ENCODE measurements at places on chromosomes 6 and 20. TPM values are rescaled to one million over a fixed set of nuclear protein-coding genes. Genes with fewer than 3 reads are reported as not detected.

DNA sequence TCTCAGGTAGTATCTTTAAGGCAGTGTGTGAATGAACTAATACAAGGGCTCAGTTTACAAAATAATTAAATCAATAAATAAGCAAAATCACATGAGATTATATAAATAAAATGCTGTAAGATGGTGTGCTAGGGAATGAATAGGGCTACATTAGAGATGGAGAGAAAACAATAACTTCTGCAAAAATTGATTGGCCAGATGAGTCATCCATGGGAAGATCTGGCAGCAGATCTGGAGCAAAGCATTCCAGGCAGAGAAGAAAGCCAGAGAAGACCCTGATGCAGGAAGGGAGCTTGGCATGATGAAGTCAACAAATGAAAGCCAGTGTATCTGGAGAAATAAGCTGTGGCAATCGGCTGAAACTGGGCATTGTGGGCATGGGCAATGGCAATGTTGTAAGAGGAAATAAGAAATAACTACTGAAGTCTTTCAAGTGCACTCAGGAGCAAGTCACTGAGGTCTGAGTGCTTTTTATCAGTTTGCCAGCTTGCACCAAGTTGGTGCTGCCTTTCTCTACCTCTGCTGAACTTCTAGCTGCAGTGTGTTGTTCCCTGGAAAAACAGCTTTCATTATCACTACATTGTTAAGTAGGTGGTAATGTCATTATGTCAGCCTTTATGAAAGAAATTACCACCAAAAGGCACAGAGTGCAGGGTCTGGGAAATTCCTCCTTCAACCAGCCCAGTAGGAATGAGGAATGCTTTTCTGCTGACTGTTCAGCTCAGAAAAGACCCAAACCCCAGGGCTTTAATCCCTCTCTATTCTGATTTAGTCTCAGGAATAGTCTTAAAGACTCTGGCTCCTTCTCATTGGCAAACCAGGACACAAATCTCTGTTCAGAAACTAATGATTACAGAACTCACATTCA, 231.6 kb downstream of the HTR1B start:
- DNase-seq, result no peak

PHACTR1 gene
- not detected for total RNA-seq

DNA sequence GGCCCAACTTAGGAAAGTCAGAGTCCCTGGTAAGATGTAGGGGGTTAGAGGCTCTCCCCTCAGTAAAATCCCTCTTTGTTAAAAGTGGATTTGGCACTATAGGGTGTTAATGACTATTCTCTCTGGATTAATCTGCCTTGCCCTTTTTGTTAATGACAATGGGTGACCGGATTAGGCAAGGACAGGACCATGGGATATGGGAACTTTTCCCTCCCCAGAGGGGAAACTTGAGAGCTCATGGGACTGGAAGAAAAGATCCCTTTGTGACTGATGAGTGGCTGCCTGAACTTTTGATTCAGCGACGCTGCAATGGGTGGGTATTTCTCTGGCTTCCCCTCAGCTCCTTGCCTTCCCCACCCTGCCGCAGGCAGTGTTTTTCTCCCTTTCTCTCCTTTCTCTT, 12.2 kb upstream of the TAAR9 start:
- DNase-seq, result no peak

DNA sequence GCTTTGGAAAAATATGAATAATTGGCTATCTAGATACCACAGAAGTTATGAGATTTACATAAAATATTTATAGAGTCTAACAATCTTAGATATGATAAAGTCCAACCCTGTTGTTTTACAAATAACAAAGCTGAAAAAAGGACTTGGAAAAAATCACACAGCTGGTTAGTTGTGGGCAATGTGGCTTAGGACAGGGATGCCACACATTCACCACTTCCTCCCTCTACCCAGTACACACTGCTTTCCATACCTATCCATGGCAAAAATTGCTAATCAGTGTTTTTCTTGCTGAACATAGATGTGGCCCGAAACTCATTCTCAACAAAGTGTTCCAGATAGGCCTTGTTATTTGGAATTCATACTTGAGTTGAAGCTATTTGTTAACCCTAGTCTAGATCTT, 147.3 kb upstream of the BMP5 start:
- no peak for DNase-seq

DNA sequence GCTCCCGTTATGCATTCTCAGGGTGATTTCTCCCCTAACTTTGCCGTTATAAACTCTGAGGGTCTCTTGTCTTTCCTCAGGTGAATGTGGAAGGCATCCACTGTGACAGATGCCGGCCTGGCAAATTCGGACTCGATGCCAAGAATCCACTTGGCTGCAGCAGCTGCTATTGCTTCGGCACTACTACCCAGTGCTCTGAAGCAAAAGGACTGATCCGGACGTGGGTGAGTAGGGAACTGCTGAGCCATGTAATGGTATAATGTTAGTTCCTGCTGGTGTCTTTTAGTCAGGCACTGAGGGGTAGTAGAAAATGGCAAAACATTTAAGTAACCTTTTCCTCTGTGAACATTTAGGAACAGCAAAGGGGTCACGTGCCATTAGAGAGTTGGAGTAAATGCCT, 395.4 kb downstream of the ARHGAP18 start:
- DNase-seq, result no peak

OR2H1 gene
- not detected for total RNA-seq

SLC12A5 gene
- total RNA-seq, result 0.43 TPM

PGBD1 gene
- total RNA-seq, result 2.2 TPM

GRCh38 chr20:9166153-9166780, 97.4 kb downstream of the PLCB4 start:
- no peak for DNase-seq

DNA sequence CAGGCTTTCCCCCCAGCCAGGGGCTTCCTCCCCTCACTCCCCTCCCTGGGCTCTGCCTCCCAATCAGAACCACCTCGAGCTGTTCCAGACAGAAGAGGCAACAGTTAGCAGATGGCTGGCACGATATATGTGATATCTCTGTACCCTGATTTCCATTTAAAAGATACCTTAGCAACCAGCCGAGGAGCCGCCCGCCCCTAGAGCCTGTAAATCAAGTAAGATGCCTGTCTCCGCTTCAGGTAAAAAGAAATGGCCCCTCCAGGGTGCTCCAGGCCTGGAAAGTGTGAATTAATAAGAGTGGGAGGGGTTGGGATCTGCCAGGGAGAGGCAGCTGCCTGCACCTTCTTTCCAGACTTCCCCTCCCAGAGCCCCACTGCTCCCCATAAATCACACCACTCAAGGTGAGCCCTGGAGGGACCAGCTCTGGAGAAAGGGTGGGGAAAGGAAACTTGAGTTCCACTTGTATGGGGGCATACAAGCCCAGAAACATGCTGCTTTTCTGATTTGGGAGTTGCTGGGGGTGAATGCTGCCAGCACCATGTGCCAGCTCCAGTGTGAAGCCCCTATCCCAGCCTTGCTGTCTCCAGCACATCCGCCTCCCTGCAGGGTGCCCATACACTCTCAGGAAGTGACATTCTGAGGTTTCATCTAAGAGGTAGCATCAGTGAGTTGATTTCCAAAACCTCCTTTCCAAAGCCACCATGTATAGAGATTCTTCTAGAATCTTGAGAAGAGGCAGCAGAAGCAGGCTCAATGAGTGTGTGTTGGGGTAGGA, 148.0 kb downstream of the LRFN2 start:
- no peak for DNase-seq

DNA sequence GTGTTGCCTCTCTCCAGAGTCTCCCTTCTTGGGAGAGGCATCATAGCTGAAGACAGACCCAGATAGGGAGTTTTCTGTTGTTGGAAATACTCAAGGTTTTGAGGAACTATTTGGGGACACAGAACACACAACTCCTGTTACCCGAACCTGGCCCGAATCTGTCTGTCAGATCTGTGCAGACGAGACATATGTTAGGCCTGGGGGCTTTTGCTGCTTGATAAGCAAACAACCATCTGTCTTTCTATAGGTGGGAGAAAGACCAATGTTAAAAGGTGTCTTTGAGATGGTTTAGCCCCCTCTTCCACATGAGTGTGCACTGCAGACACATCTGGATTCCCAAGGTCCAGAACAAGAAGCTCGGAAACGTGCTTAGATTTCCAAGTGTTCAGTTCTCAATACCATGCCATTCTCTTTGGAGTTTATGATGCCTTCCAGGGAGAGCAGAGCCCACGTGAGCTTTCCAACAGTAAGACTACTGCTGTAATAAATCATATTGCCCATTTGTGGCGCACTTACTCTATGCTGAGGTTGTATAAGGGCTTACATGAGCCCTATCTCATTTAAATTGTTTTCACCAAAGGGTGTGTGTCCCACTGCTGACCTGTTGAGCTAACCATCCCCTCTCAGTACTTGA, 3.8 kb upstream of the STX16 start:
- no peak for DNase-seq

GRCh38 chr6:88709819-88710246, 253.6 kb downstream of the RNGTT start:
- no peak for DNase-seq

GRCh38 chr6:133456944-133457343, 215.8 kb downstream of the EYA4 start:
- DNase-seq, result no peak

- DNase-seq, result no peak
These were observed 103.5 kb downstream of the JARID2 start for GRCh38 chr6:15349379-15349778.

HLA-DQA1 gene
- total RNA-seq, result 3.4 TPM

OPN5 gene
- not detected for total RNA-seq

GRCh38 chr6:149045404-149045803, 272.1 kb upstream of the TAB2 start:
- peak; percentile 45 for DNase-seq

HRH3 gene
- not detected for total RNA-seq

GRCh38 chr20:47677635-47678453, 107.4 kb downstream of the SULF2 start:
- peak; percentile 79 for DNase-seq

ADGRF5 gene
- total RNA-seq, result not detected

GRCh38 chr20:17014217-17014616, 212.6 kb upstream of the PCSK2 start:
- DNase-seq, result no peak

- DNase-seq, result no peak
These were observed 356.8 kb downstream of the BTBD9 start for GRCh38 chr6:38282911-38283310.

- no peak for DNase-seq
These were observed 35.8 kb downstream of the NEDD9 start for GRCh38 chr6:11196511-11197174.

BPIFB2 gene
- not detected for total RNA-seq

DNA sequence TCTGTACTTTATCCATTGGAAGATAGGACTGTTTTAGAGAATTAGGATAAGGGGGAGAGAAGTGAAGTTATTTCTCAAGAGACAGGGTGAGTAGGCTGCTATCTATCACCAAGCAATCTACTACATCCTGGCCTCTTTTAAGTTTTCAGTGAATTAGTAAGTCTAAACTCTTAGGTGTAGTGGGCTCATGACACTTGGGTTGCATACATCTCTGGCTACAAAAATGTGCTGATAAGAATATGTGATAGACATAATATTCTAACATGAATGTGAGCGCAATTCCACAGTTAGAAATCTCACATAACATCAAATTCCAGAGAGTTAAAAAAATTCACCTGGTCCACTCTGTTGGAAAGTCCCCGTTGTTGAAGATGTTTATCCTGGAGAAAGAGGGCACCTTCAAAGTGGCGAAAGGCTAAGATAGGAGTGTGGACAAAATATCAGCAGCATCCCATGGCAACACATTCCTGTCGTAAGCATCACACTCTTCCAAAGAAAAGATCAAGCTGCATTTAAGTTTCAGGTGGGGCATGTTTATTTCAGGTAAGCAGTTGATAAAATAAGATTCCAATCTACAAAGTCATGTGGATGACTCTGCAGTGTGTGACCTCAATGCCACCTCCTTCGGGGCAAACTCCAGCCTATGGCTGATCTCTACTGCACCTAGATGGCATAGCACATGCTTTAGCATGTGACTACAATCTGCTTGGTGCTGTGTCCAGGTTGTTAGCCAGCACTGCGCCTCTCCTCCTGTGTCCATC, 111.7 kb upstream of the NEDD9 start:
- DNase-seq, result no peak

MROH8 gene
- 3.1 TPM for total RNA-seq

DNA sequence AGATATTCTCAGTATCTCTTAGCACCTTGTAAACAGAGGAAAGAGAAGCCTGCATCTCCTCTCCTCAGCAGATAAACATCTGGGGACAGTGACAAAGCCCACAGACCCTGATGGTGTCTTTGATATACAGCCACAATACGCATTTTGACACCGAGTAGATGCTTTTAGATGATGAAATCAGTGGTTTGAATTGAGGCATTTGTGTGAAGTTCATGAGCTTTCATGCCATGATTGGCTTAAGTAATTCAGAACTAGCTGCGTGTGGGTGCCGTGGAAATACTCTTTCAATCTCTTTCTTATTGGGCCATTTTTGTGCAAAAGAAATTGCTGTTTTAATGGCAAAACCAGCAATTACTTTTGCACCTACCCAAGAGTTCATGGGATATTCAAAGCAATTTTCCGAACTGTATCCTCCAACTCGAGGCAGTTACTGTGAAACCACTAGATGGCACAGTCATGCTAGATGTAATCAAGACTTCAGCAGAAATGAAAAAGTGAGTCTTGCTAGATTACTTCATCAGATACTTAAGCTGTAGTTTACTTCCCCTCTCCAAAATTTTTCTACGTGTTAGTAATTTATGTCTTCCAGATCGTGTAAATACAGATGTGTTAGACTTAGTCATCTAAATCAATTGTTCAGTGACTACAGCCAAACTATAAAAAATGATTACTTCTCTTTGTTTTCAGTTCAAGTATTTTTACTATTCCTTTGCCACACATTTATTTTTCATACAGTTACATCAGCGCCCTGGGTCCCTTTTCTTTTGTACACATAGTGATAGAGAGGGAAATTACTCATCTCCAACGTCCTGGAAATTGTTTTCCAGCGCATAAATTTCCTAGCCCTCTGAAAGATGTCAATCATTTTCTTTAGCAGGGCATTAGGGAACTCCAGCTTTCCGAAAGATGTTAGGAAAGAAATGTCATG, 49.4 kb downstream of the IYD start:
- DNase-seq, result peak; percentile 49

GRCh38 chr6:162404951-162405350, 322.6 kb downstream of the PRKN start:
- DNase-seq, result no peak

SLC35D3 gene
- not detected for total RNA-seq

- no peak for DNase-seq
These were observed 23.5 kb downstream of the ZFP64 start for GRCh38 chr20:52168116-52168515.

DNA sequence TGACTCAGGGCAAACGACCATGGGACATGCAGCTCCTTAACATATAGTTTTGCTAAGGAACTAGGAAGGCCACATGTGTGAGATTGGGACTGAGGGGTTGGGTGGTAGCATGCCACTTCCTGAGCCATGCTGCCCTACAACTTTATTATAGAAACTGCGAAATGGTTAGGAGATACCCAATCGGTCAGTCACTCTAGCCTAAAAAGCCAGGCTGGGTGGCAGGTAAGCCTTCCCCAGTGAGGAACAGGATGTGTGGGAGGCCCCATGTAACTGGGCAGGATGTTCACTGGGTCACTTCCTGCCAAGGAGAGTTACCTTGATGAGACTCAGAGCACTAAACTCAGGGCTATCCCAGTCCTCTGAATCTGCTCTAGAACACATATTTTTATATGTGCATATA, 123.5 kb downstream of the MAP3K7 start:
- peak; percentile 73 for DNase-seq

All from activated CD8-positive, alpha-beta T cell treated with anti-CD3 and anti-CD28 coated beads for 36 hours (primary cell).